NCI-H1105 (cell line): ENCODE measurements at places on chromosomes 7 and 10.

DNA sequence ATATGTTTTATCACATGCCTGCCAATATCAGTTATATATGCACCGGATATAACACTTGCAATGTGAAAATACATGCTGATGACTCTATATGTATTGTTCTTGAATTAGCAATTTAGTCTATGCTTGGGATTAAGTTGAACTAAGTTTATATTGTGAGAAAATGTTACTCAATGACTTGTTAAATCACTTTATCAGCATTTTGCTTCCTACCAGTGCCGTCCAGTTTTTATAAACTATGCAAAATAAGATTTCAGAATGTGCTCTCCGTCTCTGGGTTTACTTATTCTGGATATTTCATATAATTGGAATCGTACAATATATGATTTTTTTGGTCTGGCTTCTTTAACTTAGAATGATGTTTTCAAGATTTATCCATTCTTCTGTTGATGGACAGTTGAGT is 25.5 kb upstream of the SLC26A3 start:
- DNase-seq = no peak

DNA sequence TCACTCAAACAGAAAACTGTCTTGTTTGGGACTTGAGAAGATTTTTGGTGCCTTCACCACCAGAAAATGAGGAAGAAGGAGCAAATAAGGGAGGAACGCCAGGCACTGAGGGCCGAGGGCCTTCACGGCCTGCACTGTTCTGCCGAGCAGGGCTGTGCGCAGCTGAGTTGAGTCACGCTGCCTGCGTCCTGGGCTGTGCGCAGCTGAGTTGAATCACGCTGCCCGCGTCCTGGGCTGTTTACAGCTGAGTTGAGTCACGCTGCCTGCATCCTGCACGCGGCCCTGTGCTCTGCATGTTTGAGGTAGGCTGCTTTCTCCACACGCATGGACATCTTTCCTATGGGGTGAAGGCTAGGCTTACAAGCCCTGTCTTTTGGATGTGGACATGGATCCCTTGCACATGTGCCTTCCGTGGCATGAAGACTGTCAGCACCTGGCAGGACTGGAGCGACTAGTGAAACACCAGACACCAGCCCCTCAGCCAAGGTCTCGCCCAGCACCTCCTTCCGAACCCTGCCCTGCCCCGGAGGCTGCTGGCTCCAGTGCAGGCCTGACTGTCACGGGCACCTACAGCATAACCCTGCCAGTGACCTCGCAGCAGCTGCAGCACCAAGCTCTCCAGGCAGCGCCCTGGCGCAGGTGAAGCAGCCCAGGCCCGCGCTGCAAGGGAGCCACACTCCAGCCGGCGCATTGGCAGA is 96.7 kb downstream of the HTR5A start:
- no peak for DNase-seq

- no peak for DNase-seq
Measured at GRCh38 chr10:97999066-97999922, 31.1 kb downstream of the CRTAC1 start.

- no peak for DNase-seq
Measured at GRCh38 chr7:67470256-67470751, 473.7 kb downstream of the TYW1 start.

DNA sequence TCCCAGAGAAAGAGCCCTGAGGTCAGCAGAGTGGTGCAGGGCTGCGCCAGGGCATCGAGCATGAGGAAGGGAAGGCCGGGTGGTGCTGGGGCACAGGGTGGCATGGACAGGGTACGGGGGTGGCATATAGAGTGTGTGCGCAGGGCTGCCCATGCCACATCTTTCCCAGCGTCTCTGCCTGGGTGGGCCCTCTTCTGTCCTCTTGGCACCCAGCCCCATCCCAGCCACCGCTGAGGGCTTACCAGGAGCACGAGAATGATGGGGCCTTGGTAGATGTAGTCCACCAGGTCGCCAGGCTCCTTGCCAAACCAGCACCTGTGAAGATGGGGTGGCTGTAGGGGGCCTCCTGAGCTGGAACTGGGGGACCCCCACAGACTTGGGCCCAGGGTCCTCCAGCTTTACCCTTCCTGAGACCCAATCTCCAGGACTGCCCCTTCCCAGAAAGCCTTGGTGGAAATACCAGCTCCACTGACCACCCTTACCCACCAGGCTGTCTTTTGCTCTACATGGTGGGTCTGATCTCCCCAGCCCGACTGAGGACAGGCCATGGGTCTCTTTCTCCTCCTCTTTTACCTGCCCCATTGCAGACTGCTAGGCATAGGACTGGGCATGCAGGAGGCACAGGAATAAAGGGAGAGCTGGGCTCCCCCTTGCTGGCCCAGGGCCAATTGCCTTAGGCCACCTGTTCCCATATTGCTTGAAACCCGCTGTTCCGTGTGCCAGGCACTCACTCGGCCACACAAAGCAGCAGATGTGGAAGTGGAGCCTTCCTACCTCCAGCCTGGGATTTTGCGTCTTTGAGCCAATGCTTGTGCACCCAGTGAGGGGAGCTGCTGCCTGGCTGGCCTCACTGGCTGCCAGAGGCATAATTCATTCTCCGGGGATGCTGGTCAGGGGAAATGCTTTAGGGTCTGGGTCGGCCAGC is 21.7 kb downstream of the CRHR2 start:
- DNase-seq = peak; percentile 88

DNA sequence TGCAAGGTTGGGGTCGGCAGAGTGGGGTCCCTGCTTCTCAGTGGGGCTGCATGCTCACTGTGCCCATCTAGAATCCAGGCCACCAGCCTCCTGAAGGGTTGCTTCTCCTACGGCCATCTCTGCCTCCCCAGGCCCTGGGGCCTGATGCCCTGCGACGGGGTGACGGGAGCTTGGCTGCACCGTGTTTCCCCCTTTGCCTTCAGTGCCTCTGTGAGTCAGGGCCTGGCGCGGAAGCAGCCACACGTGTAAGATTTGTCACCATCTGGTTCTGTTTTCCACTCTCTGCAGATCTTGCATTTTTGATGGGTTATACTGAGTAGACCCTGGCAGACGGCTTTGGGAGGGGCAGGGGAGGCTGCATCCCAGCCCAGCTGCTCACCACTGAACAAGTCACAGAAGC is 7.2 kb downstream of the ADAMTS14 start:
- DNase-seq = no peak

DNA sequence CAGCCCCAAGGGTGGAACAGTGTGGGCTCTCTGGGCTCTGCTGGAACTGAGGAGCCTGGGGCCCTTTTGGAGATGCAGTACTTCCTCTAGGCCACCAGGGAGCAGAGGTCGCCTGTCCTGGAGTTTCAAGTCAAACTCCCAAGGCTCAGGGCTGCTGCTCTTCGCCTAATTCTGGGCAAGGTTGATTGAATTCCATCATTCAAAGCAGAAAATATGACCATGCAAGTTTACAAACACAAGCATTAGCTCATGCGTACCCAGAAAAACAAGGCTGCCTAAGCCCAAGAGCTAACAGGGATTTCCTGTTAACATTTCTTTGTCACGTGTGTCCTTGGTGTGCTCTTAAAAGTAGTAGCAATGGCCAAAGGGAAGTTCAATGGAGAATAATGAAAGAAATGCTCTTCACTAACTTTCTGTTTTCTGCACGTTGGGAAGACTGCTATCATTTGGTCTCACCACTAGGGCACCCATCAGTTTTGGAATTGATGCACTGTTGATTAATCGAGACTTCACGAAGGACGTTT is 20.1 kb downstream of the LDB3 start:
- DNase-seq = no peak

DNA sequence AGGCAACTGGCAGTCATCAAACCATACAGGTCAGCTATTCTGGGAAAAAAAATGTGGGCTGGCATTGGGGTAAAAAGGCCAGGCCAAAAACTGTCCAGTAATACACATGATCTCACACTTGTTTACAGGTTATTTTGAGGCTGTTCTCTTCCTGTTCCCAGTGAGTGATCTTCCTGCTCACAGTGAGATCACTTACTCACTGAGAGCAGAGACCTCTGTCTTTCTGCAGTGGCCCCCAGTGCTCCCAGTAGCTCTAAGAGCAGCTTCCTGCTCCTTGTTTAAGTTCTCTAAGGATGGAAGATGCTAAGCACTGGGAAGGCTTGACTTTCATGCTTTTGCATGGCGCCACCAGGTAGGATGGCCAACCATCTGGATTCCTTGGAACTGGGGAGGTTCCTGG is 93.5 kb upstream of the KIAA1217 start:
- DNase-seq = no peak

DNA sequence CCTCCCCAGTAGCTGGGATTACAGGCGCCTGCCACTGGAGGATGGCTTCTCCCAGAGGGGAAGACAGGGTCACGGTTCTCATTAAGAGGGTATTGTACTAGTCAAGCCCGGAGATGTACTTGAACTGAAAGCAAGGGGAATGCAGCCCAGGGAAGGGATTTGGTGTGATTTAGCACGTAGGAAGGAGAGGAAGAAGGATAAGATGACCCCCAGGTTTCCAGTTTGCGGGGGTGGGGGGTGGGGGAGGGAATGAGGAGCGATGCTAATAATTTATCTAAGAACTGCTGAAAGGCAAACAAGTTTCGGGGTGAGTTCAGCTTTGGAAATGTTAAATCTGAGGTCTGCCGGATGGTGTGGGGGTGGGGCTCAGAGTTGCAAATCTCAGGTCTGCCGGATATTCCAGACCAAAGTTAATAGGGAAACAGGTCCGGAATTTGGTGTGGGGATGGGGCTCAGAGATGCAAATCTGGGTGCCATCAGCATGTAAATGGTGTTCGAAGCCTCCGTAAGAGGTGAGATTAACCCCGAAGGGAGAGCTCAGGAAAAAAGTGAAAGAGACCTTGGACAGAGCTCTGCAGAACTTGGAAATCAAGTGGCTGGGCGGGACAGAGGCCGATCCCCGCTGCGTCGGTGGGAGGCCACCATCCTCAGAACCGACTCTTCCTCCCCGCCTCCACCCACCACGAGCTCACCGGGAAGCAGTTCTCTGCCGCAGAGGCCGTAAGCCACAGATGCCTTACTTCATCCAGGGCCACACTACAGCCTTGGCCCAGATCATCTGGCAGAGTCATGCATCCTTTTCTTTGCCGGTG is 1.6 kb upstream of the SEPHS1 start:
- no peak for DNase-seq

DNA sequence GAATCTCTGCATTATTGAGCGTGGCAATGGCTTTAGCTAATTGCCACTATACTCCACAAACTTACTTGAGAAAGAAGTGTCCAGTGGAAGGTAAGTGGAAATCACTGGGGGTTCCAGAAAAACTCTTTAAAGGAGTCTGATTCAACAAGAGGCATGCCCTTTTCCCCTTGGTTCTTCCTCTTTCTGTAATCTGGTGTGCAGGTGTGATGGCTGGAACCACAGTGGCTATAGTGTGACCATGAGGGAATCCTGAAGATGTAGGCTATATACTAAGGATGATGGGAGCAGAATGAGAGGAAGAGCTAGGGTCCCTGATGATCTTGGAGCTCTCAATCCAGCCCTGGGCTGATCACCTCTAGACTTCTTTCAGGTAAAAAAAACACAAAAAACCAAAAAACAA is 2.0 kb upstream of the CLEC2L start:
- DNase-seq = no peak

DNA sequence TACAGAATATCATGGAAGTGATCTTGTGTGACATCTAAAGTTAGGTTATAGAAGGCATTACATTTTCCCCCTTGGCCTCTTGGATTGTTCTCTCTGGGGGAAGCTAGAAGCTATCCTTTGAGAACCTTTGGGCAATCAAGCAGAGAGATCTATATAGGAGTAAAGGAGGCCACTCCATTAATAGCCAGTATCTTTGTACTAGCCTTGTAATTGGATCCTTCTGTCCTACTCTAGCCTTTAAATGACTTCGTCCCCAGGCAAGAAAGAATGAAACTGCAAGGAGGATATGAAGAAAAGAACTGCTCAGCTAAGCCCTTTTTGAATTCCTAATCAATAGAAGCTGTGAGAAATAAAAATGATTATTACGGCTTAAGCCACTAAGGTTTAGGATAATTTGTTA is 230.9 kb downstream of the AGMO start:
- DNase-seq = no peak

DNA sequence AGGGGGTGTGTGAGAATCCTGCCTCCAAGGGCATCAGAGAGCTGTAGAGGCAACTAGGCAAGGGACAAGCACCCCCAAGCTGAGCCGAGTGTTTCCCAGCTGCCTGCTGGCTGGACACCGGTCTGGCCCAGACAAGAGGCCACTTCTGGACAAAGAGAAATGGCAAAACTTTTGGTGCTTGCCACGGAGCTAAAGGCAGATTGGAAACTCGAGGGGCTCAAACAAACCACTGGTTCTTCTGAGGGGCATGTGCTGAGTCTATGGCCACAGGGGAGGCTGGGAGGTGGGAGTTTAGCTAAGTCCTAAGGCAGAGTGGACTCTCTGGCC is 66.5 kb upstream of the INPP5A start:
- DNase-seq = no peak

DNA sequence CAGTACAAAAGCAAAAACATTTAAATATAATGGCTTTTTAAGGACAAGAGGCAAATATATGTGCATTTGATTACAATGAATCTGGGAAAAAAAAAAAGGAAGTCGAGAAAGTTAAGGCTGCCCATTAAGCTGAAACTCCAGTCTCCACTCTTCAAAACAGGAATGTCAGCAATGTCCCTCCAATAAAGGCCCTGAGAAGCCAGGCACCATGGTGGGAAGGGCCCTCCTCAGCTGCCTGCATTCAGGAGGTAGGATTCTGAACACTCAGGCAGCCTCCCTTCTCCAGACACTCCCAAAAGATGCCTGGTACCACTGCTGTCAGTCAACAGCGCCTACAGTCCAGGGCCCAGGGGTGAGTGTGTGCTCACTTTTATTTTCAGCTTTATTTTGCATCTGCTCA is 121.3 kb upstream of the MGMT start:
- DNase-seq = no peak

DNA sequence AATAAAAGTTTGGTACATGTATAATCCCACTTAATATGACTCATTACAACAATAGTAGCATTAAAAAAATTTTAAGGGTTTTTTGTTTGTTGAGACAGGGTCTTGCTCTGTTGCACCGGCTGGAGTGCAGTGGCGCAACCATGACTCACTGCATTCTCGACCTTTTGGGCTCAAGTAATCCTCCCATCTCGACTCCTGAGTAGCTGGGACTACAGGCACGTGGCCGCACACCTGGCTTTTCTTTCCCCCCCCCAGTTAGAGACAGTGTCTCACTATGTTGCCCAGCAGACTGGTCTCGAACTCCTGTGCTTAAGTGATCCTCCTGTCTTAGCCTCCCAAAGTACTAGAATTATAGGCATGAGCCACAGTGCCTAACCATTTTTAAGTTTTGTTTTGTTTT is 40.7 kb downstream of the KMT2C start:
- DNase-seq = no peak
